ENCODE measurements at places on chromosomes 4 and X.

- DNase-seq, result no peak
Measured at GRCh38 chrX:5915783-5916182, 312.9 kb downstream of the NLGN4X start.

DNA sequence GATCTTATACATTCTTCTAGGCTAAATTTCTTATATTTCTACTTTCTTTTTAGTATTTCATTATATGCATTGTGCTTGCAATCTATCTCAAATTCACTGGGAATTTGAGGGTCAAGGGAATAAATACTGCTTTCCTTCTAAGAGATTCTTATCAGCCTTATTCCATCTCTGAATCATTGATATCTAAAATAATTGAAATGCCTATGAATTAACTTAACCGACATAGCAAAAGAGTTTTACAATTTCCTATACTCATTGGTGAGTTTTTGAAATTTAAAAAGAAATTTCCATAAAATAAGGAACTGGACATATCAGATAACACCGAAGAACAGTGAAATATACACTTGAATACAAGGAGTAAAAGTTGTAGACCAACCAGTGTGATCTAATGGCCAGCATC lies 373.7 kb downstream of the NAF1 start:
- no peak for DNase-seq

- no peak for DNase-seq
Measured at GRCh38 chr4:116183241-116183640, 902.1 kb downstream of the TRAM1L1 start.

- no peak for DNase-seq
Measured at GRCh38 chr4:105058177-105058812, 88.4 kb upstream of the TET2 start.

DNA sequence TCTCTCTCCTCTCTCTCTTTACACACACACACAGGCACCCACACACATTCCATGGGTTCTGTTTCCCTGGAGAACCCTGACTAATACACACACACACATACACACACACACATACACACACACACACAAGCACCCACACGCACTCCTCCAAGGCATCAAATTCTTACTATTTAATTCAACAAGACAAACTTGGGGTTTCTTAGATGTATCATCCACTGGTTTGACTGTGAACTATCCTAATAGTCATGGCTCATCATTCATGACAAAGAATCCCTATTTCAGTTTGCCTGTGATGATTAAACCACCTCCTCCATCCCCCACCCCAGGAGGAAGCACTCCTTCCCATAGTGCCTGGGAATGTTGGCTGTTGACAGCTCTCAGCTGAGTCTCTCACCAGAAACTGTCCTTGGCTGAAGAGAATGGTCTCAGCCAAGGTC lies 98.2 kb downstream of the USP46 start:
- DNase-seq, result no peak

GRCh38 chr4:162408309-162408708 lies 244.5 kb upstream of the FSTL5 start:
- DNase-seq, result no peak

GRCh38 chr4:124414276-124415040 lies 298.1 kb downstream of the ANKRD50 start:
- no peak for DNase-seq

GRCh38 chr4:48127231-48127630 lies 6.8 kb downstream of the TXK start:
- DNase-seq, result no peak

DNA sequence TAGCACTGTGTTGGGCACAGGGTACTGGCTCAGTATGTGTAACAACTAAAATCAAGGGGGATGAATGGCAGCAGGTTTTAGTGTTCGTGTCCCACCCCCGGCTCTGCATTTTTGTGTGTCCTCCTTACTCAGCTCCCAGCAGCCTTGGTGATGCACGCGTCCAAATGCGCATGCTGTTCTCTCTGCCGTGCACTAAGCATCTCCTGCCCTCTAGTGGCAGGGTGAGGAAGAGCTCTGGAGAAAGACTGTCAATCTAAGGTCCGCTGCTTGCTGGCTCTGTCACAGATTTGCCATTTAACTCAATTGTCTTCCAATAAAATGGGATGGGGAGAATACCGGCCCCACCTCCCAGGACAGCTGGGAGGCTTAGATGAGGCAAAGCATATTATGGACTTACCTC lies 61.4 kb downstream of the WFS1 start:
- DNase-seq, result no peak

Data from stimulated activated CD4-positive, alpha-beta T cell treated with anti-CD3 and anti-CD28 coated beads, Interleukin-1b, Interleukin-23, amount 100 ng/mL, for 1 hour (primary cell).